Thymus (tissue), 14 donors: ENCODE measurements at places on chromosomes 5 and 9. TPM values are rescaled to one million over a fixed set of nuclear protein-coding genes. Genes with fewer than 3 reads are reported as not detected.

DNA sequence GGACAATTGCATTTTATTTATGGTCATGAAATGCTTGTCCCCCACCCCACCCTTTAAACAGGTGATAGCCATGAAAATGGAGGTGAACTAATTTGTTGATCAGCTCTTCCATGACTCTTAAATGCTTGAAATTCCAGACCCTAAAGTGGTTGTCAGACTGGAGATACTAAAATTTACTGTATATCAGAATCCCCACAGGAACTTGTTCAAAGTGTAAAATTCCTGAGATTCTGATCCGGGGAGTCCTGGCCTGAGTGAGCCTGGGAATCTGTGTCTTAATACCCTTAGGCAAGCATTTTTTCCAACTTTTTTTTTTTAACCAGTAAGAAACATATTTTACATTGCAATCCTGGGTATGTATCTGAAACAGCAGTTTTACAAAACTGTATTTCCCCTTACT lies 4.7 kb downstream of the SKP2 start:
- H3K27me3 ChIP-seq: no peaks in the 10 kb centered on the region
- no peak overlapping the region for H3K4me3 ChIP-seq
- no peak overlapping the region for H3K27ac ChIP-seq
- H3K36me3 ChIP-seq: peaks cover 25% of the 10 kb centered on the region
- no peak for DNase-seq

DNA sequence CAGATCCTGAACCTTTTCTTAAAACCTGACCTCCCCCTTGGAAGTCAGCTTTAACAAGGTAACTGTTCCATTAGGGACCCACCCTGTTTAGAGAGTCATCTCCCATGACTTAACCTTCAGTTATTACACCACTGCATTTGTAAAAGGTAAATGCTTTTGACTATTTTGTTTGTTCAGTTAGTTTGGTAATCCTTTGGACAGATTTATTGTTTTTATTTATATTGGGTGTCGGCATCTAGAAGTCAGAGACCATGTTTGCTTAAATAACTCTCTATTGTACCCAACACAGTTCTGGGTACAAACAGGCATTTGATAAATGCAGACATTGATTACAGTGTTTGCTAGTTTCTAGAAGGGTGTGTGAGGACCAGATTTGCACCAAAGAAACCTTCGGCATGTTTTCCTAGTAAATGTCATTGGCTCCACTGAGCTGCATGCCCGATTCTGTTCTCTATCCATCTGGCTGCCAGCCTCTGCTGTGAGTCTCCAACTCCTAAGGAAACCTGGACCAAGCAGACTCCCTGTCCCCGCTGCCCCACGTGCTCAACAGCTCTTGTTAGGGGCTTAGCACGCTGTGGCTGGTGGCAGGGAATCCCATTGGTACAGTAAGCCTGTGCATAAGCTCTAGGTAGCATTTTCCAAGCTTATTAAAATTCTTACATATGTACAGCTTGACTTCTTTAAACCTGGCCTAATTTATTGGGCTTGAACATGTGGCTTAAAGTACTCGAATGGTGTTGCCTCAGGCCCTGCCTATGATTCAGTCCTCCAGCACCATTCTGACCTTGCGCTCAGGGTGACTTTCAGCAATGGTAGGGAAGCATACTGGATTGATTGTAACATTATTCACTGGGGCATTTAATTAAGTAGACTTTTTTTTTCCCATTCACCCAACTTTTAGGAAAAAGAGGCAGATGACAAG lies 6.6 kb downstream of the PCBD2 start:
- DNase-seq: no peak
- no peaks in the 10 kb centered on the region for H3K27me3 ChIP-seq
- H3K36me3 ChIP-seq: peaks cover 29% of the 10 kb centered on the region
- H3K27ac ChIP-seq: no peak overlapping the region
- no peak overlapping the region for H3K4me3 ChIP-seq

- DNase-seq: no peak
- no peaks in the 10 kb centered on the region for H3K36me3 ChIP-seq
- H3K27me3 ChIP-seq: no peaks in the 10 kb centered on the region
- H3K4me3 ChIP-seq: no peak overlapping the region
- no peaks in the 10 kb centered on the region for H3K4me1 ChIP-seq
Measured at GRCh38 chr5:108529381-108529780, 147.5 kb upstream of the FBXL17 start.

DAB2IP gene
- 8.2 TPM for total RNA-seq

DMRT2 gene
- 19.0 TPM for total RNA-seq

GRCh38 chr9:19441730-19442129 lies 32.9 kb downstream of the ACER2 start:
- no peak overlapping the region for H3K4me3 ChIP-seq
- no peaks in the 10 kb centered on the region for H3K36me3 ChIP-seq
- H3K27ac ChIP-seq: no peak overlapping the region
- H3K4me1 ChIP-seq: no peaks in the 10 kb centered on the region
- no peaks in the 10 kb centered on the region for H3K27me3 ChIP-seq

GRCh38 chr9:136194540-136194939 lies 10.4 kb downstream of the LHX3 start:
- H3K27ac ChIP-seq: no peak overlapping the region
- no peak overlapping the region for H3K4me3 ChIP-seq
- no peaks in the 10 kb centered on the region for H3K36me3 ChIP-seq
- peaks cover 96% of the 10 kb centered on the region for H3K27me3 ChIP-seq
- no peaks in the 10 kb centered on the region for H3K4me1 ChIP-seq
- no peak for DNase-seq

DNA sequence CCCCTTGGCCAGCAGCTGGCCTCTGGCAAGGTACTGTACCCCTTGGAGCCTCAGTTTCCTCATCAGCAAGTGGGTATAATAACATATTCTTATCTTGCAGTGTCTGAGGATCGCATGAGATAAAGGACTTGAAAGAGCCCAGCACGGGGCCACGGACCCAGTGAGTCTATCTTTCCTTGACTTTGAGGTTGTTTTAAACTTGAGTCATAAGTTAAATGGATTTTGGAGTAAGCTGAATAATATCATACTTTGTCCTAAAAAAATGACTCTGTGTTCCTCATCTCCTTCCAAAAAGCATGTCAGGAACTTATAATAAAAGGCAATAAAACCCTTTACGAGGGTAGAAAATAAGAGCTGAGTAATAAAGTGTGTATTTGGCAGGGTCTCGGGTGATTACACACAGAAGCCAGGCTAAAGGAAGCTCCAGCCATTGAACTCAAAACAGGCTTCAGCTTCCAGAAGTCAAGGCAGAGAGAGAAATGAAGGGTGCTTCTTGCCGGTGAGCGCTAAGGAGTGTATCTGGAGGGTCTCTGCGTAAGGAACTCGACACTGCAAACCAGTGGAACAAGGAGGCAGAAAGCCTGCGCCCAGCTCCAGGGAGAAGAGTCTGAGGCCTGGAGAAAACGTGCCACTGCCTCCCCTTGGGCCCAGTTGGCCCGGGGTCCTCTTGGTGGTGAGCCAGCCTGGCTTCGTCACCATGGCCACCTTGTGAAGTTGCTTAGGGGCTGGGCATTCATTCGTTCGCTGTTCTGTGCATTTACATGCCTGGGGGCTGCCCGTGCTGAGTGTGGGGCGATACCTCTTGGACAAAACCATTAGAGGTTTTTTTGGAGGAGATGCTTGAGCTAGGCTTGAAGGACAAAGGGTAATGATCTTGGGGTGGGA lies 72.4 kb upstream of the PHYKPL start:
- no peaks in the 10 kb centered on the region for H3K4me1 ChIP-seq
- no peak for DNase-seq
- no peaks in the 10 kb centered on the region for H3K36me3 ChIP-seq
- no peak overlapping the region for H3K27ac ChIP-seq
- H3K27me3 ChIP-seq: no peaks in the 10 kb centered on the region

GRCh38 chr9:136004712-136005111 lies 43.5 kb upstream of the UBAC1 start:
- H3K27me3 ChIP-seq: no peaks in the 10 kb centered on the region
- no peak for DNase-seq
- no peak overlapping the region for H3K27ac ChIP-seq
- no peaks in the 10 kb centered on the region for H3K4me1 ChIP-seq
- no peak overlapping the region for H3K4me3 ChIP-seq
